PC-3 (cell line): ENCODE measurements at places on chromosomes 4 and X.
A peak's percentile ranks its signal among the peaks of the same experiment; 100 is the strongest.

- no peak for DNase-seq
These were observed 65.3 kb upstream of the EFNB1 start for GRCh38 chrX:68763481-68763880.

DNA sequence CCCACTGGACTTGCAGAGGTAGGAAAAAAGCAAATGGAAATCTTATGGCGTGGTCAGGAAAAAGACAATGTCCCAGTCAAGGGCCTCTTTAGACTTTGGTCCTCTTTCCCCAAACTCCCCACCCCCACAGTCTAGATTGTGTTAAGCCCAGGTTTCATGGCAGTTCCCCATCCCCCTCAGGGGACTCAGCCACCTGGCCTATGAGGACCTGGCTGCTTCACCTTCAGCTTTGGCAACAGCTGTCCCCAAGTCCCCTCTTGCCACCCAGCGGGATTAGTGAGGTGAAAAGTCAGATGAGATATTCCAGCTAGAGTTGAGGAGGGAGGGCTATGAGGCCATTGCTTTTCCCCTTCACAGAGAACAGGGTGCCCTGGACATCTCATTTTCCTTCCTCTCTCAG lies 457 bp downstream of the RIPPLY1 start:
- DNase-seq, result no peak

DNA sequence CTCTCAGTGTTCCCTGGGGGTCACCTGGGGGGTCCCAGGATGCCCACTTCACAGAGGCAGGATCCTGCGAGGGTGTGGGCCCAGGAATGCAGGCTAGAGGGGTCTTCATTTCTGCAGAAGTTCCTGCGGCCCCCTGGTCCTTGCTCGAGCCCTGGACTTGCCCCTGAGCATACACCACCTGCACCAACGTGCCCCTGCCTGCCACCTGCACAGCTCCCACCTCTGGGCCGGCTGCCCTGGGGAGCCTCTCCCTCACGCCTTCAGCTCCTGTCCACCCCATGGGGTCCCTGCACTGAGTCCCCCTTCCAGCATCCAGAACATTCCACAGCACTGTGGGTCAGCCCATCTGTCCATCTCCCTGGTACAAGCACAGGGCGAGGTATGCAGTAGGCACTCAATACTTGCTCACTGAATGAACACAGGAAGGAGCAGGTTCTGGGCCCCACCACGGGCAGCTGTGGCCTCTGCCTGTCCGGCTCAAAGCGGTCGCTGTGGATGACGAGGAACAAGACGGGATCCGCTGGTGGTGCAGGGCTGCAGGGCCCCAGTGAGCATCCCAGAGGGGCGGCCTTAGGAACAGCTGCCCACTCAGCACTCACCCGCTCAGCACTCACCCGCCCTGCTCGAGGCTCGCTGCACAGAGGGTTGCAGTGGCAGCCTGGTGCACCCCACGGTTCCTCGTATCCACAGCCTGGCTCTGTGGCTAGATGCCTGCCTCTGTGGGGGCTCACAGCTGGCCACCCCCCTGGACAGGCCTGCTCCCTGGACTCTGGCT lies 70.5 kb upstream of the MXD4 start:
- no peak for DNase-seq

DNA sequence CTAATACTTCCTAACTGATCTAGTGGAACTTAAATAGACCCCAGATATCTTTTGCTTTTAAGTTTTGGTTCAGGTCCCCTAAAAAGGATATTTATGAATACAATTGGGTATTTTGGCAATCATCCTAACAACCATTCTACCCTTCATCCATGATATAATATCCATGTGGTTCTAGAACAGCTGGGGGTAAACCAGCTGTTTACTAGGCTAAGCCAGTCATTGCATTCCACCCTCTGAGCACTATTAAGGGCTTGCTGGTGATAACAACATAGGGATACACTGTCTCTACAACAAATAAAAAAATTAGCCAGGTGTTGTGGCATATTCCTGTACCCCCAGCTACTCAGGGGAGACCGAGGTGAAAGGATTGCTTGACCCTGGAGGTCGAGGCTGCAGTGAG lies 54.8 kb upstream of the MAPK10 start:
- no peak for DNase-seq

DNA sequence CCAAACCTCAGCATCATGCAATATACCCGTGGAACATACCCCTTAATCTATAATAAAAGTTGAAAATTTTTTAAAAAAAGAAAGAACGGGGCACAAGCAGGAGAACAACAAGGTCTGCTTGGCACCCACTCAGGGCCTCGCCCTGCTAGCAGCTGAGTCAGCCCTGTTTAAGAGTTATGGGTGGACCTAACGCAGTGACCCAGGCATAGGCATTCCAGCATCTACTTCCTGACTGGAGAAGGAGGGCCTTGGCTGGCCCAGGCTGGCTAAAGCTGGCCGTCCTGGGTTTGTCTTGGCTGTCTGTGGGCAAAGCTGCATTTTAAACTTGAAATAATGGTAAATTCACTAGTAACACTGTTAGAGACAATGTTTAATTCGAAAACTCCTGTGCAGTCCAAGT lies 236.7 kb upstream of the PGRMC2 start:
- peak; percentile 84 for DNase-seq

DNA sequence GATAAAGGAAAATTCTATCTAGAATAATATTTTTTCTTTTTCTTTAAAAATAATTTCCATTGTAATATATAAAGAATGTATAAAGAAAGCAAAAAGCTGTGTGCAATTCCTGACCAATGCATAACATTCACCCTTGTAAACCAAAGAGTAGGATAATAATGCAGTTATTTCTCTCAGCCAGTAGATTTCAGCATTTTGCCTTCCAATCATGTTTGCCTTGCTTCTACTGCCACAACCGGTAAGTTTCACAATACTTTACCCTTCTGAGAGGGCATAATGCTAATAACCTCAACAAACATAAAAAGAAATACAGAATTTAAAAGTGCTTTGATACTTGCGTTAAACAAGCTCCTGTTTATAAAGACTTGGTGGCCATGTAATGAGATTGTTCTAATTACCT lies 59.9 kb downstream of the CHIC2 start:
- DNase-seq, result no peak

DNA sequence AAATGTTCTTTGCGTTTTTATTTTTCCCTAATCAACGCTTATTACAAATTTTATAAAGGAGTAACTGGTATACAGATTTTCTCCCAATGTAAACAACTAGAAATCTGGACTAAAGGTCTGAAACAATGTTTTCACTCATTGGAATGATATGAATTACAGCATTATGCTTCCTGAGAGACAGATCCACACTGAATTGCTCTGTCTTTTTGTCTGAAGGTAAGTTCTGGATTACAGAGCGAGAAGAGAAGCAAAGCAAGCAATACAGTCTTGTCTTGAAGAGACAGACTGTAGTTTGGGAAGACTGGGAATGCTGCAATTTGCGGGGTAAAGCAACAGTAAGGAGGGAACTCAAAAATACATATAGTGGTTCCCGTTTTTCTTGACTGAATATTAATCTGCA lies 262.2 kb upstream of the PABPC4L start:
- DNase-seq, result no peak

DNA sequence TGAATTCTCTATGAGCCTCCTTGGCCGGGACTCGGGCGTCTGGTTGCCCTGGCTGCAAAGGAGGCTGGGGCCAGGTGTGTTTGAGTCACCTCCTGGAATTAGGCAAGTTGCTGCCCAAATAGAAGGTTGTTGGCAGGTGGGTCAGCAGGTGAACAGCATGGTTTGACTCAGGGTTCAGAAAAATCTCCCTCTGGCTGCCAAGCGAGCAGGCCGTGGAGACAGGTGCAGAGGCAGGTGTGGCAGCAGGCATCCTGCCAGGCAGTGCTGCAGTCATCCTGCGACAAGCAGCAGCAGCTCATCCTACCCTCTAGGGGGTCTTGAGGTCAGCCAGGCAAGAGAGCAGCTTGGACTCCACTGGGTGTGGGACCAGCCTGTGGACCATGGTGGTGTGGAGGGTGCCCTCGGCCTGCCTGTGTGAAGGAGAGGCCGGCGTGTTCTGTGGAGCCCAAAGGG lies 8.2 kb downstream of the MSANTD1 start:
- peak; percentile 81 for DNase-seq

- DNase-seq, result no peak
These were observed 18.5 kb upstream of the PROM1 start for GRCh38 chr4:16102356-16102755.

GRCh38 chr4:13176741-13177142 lies 307.4 kb downstream of the RAB28 start:
- DNase-seq, result no peak

DNA sequence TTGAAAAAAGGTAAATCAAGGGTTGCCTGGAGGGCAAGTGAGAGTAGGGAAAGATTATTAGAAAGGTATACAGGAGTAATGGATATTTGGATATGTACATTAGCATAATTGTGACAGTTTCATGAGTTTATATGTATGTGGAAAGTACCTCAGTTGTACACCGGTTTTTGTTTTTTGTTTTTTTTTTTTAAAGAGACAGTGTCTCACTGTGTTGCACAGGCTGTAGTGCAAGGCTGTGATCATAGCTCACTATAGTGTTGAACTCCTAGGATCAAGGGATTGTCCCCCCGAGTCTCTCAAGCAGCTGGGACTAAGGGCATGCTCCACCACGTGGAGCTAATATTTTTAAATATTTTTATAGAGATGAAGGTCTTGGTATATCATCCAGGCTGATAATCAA lies 15.3 kb upstream of the HPGD start:
- DNase-seq, result no peak

DNA sequence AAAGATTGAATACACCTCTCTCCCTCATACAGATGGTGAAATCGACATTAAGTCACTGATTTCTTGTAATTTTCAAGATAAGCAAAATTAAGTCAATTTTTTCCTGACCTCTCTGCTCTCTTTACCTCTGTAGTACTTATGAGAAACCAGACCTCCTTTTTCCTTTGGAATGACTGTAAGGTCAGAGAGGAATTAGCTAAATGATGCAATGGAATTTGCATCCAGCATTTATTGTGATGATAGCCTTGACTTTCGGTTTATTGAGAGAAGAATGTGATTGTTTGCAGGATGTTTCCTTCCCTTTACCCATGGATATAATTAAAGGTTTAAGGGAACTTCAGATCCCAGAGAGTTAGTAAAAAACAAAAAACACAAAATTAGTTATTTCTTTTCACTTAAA lies 22.4 kb downstream of the STK26 start:
- DNase-seq, result no peak
